ENCODE measurements at places on chromosomes 12 and 14. TPM values are rescaled to one million over a fixed set of nuclear protein-coding genes. Genes with fewer than 3 reads are reported as not detected.

The DBX2 gene
- not detected for polyA plus RNA-seq

The NPFF gene
- polyA plus RNA-seq = not detected

The KRT4 gene
- 3.2 TPM for polyA plus RNA-seq

The NELL2 gene
- polyA plus RNA-seq = 0.07 TPM

The MUCL1 gene
- not detected for polyA plus RNA-seq

The CYP46A1 gene
- 0.12 TPM for polyA plus RNA-seq

Data from A549 (cell line).